ENCODE measurements at places on chromosomes 3 and 15. TPM values are rescaled to one million over a fixed set of nuclear protein-coding genes. Genes with fewer than 3 reads are reported as not detected.

Gene TRIM71
- not detected for total RNA-seq

Gene ITIH1
- total RNA-seq = not detected

Gene SLC25A38
- total RNA-seq = 14.9 TPM

Gene CTXN2
- total RNA-seq = not detected

Gene PAQR5
- 2.5 TPM for total RNA-seq

Gene ABHD2
- total RNA-seq = 78.0 TPM

Gene ST3GAL6
- 13.1 TPM for total RNA-seq

Gene SCAANT1
- total RNA-seq = not detected

Gene CFAP92
- total RNA-seq = 0.11 TPM

Gene OR5K2
- not detected for total RNA-seq

Gene CPB1
- total RNA-seq = not detected

Gene SYNM
- 20.3 TPM for total RNA-seq

Gene SAMD7
- total RNA-seq = not detected

Gene SLC2A2
- total RNA-seq = not detected

Gene TTLL13
- total RNA-seq = not detected

Gene PCSK6
- 31.5 TPM for total RNA-seq

Gene CPNE9
- total RNA-seq = 0.86 TPM

Gene SNTN
- not detected for total RNA-seq

Gene KIAA1143
- 27.4 TPM for total RNA-seq

Gene SST
- 4.8 TPM for total RNA-seq

Gene TMEM41A
- 36.4 TPM for total RNA-seq

Gene MKRN3
- 1.2 TPM for total RNA-seq

Measured in suprapubic skin (tissue), 4 donors.